ENCODE measurements at places on chromosomes 7 and 10.

DNA sequence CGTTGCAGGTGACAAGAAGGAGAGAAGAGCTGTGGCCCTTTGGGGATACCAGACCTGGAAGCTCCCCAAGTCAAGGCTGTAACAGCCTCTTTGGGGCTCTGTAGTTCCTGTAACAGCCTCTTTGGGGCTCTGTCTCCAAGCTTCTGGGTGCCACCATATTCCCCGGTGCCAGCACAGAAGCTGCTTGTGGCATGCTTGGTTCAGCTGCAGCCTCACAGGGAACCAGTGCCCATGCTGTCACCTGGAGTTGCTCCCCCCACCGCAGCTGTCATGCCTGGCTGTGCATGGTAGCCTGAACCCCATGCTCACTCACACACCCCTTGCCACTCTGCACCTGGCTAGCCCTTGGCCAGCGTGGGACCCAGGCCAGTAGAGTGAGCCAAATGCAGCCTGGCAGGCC is 109.1 kb downstream of the ELAPOR2 start:
- DNase-seq, result no peak

DNA sequence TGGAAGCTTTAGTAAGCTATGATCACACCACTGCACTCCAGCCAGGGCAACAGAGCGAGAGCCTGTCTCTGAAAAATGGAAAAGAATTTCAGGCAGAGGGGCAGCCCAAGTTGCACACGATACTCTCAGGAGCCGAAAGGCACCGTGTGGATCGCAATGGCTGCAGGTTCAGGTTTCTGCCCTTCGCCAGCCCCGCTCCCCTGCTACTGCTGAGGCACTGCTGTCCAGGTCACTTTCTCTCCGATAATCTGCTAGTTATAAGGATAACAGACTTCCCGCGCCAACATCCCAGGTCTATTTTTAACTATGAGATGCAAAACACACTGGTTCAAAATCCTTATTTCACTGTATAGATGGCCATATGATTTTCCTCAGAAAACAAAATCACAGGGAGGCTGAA is 11.1 kb downstream of the BEND7 start:
- no peak for DNase-seq

DNA sequence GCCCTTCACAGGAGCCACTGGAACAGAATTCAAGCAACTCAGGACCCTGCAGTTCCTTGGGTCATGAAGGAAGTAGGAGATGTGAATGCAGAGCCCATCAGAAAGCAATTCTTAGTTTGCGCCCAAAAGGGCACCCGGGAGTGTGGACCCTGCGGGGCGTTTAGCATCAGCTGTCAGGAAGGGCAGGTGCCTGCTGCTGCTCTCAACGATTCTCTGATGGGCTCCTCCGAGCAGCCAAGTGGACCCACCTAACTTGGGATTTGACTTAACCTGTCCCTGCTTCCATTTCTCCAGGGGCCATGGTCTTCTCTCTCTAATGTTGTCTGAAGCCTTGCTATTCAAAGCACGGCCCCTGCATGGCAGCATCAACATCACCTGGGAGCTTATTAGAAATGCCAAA is 17.1 kb downstream of the CPA5 start:
- DNase-seq, result no peak

GRCh38 chr10:77590344-77591237 is 47.0 kb downstream of the KCNMA1 start:
- DNase-seq, result no peak

GRCh38 chr10:90319188-90319914 is 538.5 kb downstream of the HTR7 start:
- DNase-seq, result peak; percentile 58

GRCh38 chr7:105304040-105304895 is 84.5 kb downstream of the SRPK2 start:
- DNase-seq, result peak; percentile 52

DNA sequence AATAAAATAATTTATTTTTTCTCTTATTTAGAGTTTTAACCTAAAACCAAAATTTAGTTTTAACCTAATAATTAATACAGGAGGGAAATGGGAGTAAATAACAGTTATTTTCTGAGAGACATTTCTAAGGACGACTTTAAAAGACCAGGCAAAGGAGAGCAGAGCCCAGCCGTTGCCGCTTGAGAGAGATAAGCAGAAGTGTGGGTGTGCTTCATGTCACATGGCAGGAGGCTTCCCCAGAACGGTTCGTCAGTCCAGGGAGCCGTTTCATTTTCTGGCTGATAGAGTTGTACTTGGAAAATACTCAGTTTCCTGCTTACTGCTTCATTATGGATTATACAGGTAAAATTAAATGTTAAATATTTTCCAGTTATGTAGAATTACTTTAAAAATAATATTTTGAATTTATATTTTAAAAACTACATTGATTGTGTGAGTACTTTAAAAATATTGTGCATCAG is 61.4 kb downstream of the ST7 start:
- peak; percentile 58 for DNase-seq

DNA sequence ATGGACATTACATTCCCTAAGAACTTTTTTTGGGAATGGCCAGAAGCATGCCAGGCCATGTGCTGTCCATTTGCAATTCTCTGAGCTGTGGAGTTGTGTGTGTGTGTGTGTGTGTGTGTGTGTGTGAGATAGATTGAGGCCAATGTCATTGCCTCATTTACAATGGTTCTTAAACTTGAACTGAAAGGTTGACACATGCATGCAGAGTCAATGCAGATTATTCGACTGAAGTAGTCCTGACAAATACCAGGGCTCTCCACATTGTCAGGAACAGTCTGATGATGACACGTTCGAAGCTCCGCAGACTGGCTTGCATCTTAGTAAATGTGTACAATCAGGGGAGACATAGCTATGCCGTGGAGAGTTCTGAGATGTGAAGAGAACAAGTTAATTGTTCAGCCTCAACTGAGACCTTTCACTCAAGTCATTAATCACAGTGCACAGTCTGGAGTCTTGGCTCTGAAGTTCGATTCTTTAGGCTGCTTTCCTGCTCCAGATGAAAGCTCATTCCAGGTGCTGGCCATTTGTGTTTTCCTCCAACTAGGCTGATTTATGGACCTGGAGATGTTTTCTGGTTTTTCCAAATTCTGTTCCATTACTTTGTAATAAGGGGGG is 921.9 kb downstream of the LRMDA start:
- no peak for DNase-seq

- DNase-seq, result no peak
Observed at GRCh38 chr7:4878336-4879335, 4.9 kb downstream of the RADIL start.

- DNase-seq, result no peak
Observed at GRCh38 chr7:107428642-107429041, 41.2 kb upstream of the GPR22 start.

- DNase-seq, result no peak
Observed at GRCh38 chr10:87635498-87636312, 24.0 kb upstream of the PAPSS2 start.

- DNase-seq, result no peak
Observed at GRCh38 chr7:15334536-15335263, 227.1 kb downstream of the AGMO start.

- DNase-seq, result no peak
Observed at GRCh38 chr10:73522263-73522662, 26.4 kb upstream of the PPP3CB start.

GRCh38 chr10:1346201-1346600 is 290.0 kb downstream of the WDR37 start:
- DNase-seq, result no peak

- no peak for DNase-seq
Observed at GRCh38 chr7:94393246-94394108, 1.2 kb upstream of the COL1A2 start.

GRCh38 chr7:138089080-138089901 is 13.0 kb downstream of the AKR1D1 start:
- DNase-seq, result no peak

- peak; percentile 91 for DNase-seq
Observed at GRCh38 chr10:125084191-125084613, 76.2 kb downstream of the CTBP2 start.

DNA sequence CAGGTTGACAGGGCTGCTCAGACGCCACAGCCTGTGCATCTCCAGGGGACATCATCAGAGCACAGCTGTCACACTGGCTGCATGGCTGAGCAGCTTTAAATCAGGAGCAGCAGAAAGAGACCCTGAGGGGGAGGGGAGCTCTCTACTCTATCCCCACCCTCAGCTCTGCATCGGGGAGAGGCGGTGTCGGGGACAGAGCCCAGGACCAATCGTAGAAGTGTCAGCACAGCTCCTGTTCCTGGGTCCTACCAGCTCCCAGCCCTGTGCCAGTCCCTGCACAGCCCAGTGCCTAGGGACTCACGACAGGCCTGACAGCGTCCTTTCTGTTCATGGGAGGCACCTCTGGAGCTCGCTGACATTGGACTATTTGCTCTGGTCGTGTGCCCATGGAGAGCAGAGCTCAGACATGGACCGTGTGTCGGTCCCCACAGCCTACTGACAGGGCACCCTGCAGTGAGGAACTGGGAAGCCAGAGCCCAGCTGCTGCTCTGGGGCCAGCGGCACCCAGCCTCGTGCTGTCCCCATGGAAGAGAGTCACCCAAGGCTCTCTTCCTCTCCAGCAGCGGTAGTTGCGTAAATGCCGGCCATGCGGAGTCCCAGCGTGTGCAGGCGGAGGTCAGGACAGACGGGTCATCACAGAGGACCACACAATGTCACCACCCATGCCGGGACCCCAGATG is 20.4 kb upstream of the ANTXRL start:
- DNase-seq, result no peak

- DNase-seq, result peak; percentile 1
Observed at GRCh38 chr10:5470062-5470751, 29.2 kb downstream of the CALML5 start.

GRCh38 chr10:130418731-130419130 is 282.5 kb downstream of the GLRX3 start:
- no peak for DNase-seq

- DNase-seq, result no peak
Observed at GRCh38 chr10:8041284-8041991, 13.1 kb upstream of the GATA3 start.

GRCh38 chr10:129038522-129038921 is 428.5 kb upstream of the MGMT start:
- DNase-seq, result no peak

GRCh38 chr10:113454341-113455061 is 98.4 kb upstream of the HABP2 start:
- DNase-seq, result peak; percentile 60

GRCh38 chr7:33981671-33982424 is 76.5 kb downstream of the BMPER start:
- no peak for DNase-seq

All from AG08396 (cell line).